T-helper 22 cell (primary cell): ENCODE measurements at places on chromosomes 2 and 18.

GRCh38 chr18:27004056-27004829, 138.7 kb upstream of the AQP4 start:
- no peak for DNase-seq

- no peak for DNase-seq
Observed at GRCh38 chr2:5057891-5058351, 634.3 kb upstream of the SOX11 start.

GRCh38 chr2:3587432-3587831, 7.5 kb upstream of the COLEC11 start:
- no peak for DNase-seq

- no peak for DNase-seq
Observed at GRCh38 chr18:13175754-13176210, 42.8 kb upstream of the LDLRAD4 start.

- no peak for DNase-seq
Observed at GRCh38 chr2:233901367-233901766, 15.8 kb upstream of the TRPM8 start.

GRCh38 chr2:133486771-133487191, 81.5 kb downstream of the NCKAP5 start:
- DNase-seq, result no peak

DNA sequence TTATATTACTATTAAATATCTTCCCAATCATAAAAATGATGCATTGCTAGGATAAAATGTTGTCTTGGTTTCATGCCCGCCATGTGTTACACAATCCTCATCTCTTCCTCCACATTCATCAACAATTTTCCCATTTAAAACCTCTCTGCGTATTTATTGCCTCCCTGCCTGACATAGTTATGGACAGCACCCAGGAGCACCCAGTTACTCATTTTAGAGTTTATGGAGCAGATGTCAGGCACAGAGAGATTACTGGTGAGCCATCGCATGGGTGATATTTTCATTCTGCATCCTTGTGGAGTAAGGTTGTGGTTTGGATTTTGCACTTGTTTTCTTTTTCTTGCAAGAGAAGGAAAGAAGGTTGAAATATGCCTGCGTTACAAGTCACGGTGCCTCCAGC, 116.7 kb upstream of the NPAS2 start:
- DNase-seq, result no peak

DNA sequence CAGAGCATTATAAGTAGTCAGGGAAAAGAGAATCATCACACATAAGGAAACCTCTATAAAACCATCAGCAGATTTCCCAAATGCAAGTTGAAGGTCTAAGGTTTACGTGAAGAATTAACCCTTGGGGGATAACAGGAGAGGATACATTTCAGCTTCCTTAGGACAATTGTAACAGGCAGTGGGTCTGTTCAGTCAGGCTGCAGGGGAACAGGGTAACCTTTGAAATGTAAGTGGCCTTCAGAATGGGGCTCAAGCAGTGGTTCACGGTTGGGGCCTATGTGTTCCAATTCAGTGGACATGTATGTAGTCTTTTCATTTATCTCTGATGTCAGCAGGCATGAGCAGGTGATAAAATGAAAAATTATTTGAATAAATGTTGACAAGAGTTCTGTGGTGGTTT, 139.3 kb downstream of the EML6 start:
- no peak for DNase-seq

DNA sequence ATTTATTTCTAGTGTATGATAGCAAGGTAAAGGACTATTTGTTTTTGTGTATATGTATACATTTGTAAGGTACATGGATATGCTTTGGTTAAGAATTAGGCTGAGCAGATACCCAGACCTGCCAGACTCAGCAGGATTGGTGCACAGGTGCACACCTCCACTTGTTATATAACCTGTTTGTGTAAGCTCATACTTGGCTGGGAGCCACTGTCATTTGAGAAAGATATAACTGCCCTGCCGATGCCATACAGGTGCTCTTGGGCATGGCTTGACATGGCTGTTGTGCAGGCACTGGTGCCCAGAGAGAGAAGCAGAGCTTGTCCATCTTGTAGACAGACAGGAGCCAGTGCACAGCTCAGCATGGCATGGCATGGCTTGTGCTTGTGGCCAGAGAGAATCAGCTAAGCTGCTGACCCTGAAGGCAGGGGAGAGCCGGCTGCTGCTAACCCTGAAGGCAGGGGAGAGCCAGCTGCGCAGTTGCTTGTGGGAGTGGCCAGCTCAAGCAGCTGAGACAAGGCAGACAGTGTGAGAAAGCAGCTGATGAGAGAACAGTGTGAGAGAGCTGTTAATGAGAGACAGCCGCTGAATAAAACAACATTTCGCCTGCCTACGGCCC, 136.5 kb downstream of the RNF144A start:
- DNase-seq, result no peak

DNA sequence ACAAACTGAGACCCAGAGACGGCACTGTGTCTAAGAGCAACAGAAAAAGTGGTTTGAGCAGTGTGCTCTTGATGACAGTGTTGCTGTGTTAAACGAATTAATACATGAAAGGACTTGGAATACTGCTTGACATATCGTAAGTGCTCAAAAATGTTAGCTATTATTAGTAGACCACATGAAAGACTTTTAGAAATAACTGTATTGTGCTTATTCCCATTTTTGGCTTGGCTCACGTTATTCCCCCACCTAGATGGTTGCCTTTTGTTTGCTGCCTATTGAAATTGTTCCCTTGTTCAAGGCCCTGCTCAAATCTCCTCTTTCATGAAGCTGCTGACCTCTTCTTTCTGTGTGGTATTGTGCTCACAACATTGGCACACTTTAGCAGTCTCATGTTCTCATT, 27.8 kb upstream of the C2orf74 start:
- no peak for DNase-seq

DNA sequence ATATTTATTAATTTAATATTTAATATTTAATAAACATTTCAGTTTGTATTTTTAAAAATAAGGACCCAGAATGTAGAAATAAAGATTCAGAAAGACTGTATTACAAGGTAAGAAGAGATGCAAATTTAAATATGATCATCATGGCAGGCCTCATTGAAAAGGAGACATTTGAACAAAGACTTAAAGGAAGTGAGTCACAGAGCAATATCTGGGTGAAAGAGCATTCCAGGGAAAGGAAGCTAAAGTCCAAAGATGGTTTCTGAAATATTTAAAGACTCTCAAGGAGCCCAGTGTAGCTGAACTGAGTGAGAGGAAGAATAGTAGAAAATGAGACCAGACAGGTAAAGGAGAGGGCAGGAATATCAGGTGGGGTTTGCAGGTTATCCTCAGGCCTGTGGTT, 5.9 kb downstream of the SCYGR4 start:
- DNase-seq, result no peak

DNA sequence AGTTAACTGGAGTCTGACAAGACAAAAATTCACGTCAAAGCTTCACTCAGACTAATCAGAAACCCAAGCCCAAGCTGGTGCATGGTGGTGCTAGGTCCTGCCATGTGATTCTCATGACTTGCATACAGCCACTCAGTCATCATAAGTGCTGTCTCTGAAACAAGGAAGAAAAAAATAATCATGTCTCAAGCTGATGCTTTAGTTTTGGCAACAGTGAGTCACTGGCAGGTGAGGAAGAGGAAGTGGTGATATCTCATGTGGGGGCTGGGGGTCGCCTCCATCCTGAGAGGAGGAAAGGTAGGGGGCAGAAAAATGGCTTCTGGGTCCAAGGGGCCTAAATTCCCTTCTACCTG, 136.3 kb downstream of the TMEM163 start:
- no peak for DNase-seq

DNA sequence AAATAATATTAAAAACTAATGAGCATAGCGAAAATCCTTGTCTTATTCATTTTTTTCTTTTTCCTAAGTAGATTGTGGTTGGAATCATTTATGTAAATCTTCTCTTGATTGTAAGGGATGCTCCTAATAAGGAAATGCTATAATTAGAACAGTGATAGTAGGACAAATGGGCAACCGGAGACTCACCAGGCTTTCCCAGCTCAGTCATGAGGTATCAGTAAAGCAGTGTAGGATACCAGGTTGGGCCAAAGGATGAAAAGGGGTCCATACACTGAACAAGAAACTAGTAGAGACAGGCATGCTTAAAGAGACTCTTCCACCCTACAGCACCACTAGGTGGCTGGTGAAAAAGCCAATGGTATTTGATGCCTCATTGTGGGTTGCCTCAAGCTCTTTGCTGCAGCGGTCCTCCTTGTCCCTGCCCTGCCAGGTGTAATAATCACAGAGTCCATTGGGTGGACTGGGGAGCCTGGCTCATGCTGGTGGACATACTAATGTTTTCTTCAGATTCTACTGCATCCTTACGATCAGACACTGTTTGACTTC, 71.4 kb upstream of the FAM98A start:
- no peak for DNase-seq

- DNase-seq, result no peak
Observed at GRCh38 chr18:41170346-41170745, 784.7 kb upstream of the PIK3C3 start.

DNA sequence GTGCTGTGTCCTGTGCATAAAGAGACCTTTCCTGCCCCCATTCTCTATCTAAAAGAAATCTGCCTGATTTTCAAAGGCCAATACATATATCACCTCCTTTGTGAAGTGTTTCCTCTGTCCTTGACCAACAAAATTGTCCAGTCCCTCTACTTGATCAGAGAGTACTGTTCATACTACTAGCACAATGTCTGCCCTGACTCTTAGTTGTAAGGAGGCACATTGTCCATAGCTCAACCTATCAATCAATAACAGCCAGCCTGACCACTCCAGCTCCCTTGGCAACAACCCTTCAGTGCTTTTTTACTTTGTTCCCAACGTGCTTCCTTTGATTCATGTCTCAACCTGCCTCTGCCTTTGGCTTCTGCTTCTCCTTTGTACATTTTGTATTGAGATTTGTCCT, 398.9 kb downstream of the TRIB2 start:
- no peak for DNase-seq

GRCh38 chr18:70044632-70045031, 97.0 kb upstream of the CD226 start:
- no peak for DNase-seq

GRCh38 chr2:144508172-144508851, 11.6 kb downstream of the ZEB2 start:
- no peak for DNase-seq

DNA sequence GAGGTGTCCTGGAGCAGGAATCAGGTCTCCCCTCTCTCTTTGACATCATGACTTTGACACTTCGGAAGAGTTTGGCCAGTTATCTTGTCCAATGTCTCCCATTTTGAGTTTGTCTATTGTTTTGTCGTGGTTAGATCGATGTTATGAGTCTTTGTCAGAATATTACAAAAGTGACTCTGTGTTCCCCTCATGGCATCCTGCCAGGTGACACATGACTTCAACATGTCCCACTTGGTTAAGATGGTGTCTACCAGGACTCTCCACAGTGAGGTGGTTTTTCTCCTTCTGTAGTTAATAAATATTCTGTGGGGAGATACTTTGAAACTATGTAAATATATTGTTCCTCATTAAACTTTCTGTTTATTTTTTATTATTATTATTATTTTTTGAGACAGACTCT, 76.6 kb upstream of the BZW1 start:
- DNase-seq, result no peak

- DNase-seq, result no peak
Observed at GRCh38 chr2:56335101-56335500, 151.3 kb downstream of the CCDC85A start.

- no peak for DNase-seq
Observed at GRCh38 chr2:68336192-68336591, 16.4 kb upstream of the CNRIP1 start.

DNA sequence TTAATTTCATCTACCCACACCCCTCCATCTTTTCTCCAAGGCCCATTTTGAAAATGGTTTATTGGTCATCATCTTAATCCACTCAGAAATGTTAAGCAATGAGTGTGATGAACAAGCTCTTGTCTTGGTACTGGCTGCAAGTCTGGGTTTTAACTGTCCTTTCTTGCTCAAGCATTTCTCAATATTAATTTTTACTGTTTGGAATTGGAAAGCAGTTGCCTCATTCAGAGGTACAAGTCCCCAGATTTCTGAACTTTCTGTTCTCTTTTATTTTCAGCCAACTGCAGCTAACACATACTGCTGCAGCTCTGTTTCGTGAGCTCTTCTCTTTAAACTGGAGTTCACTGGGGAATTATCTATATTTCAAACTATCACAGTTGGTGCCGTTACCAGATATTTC, 99.4 kb upstream of the TEX51 start:
- DNase-seq, result no peak

- no peak for DNase-seq
Observed at GRCh38 chr18:48840491-48840877, 110.3 kb downstream of the SMAD7 start.

- DNase-seq, result peak; percentile 21
Observed at GRCh38 chr2:84946204-84947009, 24.6 kb upstream of the KCMF1 start.

- no peak for DNase-seq
Observed at GRCh38 chr2:173589604-173590275, 235.1 kb downstream of the CDCA7 start.

DNA sequence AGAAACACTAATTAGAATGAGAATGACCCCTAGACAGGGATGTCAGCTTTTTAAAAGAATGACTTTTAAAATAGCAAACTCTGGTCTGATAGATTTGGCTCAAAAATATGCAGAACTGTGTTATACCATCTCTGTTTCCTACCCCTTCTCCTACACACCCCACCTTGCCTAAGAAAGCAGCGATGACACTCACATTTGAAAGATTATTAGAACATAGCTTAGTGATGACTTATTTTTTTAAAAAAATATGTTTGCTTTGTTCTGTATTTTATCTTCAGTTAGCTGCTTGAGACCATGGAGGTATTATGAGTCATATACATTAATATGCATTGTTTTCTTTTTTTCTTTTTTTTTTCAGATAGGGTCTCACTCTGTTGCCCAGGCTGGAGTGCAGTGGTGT, 176.7 kb upstream of the TPO start:
- no peak for DNase-seq

- no peak for DNase-seq
Observed at GRCh38 chr2:160784034-160784433, 290.4 kb upstream of the RBMS1 start.

DNA sequence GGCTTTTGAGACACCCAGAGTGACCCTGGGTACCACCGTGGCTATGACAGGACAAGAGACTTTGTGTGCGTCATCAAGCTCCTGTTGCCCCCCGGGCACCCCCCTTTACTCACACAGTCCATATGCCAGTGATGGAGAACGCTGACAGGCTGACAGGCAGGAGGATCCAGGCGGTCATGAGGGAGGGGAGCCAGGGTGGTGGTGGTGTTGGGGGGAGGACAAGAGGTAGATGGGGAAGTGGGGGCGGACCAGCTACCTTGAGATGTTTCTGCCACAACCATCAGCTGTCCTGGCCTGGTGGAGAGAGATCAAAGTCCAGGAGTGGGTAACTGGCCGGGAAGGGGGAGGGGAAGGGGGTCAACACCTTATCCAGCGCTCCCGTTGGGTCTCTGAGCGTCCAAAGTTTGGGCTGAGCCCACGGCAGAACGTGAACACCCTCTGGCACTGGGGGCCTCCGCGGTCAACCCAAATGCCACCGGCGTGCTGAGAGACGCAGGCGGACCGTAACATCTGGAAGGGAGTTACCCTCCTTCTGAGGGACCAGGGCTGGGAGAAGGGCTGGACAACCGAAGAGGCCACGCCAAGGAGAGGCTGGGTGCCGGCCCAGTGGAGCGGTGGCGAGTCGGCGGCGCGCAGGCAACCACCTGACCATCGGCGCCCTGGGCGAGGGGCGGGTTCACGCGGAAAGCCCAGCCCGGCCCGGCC, 575 bp downstream of the TMEM150A start:
- no peak for DNase-seq
